Fibroblast of skin of right quadriceps (primary cell): ENCODE measurements at places on chromosomes 7 and 10.

GRCh38 chr7:146479040-146479439, 362.4 kb downstream of the CNTNAP2 start:
- no peak for DNase-seq

- DNase-seq: peak; percentile 96
These were observed 131.0 kb downstream of the CXCL12 start for GRCh38 chr10:44253769-44254462.

GRCh38 chr10:57818522-57818921, 449.2 kb downstream of the IPMK start:
- no peak for DNase-seq

GRCh38 chr7:121329191-121330052, 622 bp downstream of the WNT16 start:
- no peak for DNase-seq

GRCh38 chr7:24978843-24979469, 1.0 kb downstream of the OSBPL3 start:
- peak; percentile 62 for DNase-seq

- DNase-seq: peak; percentile 12
These were observed 28.4 kb downstream of the PLXNA4 start for GRCh38 chr7:132547821-132548220.

- DNase-seq: peak; percentile 94
These were observed 116.2 kb downstream of the LRMDA start for GRCh38 chr10:75547391-75548298.

DNA sequence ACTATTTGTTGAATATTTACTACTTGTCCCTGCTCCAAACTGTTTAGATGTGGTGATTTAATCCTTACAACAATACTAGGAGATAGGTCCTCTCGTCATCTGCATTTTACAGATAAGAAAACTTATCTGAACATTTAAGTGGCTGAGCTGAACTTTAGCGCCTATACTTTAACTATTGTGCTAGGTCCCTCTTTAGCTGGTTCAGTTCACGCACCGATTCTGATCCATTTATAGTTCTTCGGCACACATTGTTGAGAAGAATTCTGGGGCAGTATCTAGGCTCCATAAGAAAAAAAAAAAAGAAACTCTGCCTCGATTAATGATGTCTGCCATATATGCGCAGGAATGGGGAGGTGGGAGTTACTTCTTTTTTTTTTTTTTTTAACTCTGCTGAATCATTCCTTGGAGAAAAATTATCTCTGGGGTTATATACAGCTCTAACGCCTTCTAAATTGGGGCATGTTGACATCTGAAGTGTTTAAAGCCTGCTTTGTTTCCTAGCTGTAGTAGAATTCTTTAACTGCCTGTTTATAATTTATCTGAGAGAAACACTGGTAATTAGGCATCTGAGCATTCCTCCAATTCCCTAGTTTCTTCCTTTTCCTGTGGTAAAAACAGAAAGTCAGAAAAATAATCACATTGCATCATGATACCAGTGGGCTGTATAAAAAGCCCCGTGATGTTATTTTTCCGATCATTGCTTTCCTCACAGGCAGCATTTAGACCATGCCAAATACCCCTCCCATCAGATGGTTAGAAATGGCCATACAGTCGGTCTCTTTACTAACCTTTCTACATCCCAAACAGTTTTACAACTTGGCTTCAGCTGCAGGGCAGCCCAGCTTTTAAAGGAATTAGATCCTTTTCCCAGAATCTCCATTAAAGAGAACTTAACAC, 98.5 kb upstream of the KDM7A start:
- peak; percentile 31 for DNase-seq

GRCh38 chr7:128431221-128431620, 21.4 kb upstream of the IMPDH1 start:
- no peak for DNase-seq

GRCh38 chr10:47161465-47161864, 138.5 kb upstream of the GDF10 start:
- DNase-seq: no peak

DNA sequence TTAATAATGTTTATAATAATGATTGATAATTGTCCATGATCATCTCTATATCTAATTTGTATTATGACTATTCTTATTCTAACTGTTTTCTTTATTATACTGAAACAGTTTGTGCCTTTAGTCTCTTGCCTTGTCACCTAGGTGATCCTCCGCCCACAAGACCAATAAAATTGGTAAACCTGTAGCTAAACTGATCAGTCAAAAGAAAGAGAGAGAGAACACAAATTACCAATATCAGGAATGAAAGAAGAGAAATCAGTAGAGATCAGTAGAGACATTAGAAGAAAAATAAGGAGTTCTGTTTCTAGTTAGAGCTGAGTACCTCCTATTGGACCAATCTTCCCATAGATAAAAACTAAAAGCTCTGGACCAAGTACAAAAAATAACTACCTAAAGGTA, 6.1 kb upstream of the COA1 start:
- DNase-seq: no peak

DNA sequence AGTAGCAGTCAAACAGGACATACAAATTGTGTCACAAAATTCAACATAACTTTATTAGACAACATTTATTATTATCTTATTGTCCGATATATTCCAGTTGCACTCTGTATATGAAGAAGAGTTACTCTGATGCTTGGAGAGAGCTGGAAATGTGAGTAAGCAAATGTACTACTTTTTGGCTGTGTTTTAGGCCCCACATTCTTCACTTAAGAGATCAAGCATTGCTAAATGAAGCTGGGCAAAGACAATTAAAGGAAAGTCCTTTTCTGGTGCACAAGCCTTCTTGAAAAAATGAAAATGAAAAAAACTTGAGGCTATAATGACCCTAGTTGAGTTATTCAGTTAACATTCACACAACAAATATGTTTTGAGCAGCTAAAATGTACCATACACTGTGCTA, 26.1 kb downstream of the MYPN start:
- DNase-seq: peak; percentile 57

DNA sequence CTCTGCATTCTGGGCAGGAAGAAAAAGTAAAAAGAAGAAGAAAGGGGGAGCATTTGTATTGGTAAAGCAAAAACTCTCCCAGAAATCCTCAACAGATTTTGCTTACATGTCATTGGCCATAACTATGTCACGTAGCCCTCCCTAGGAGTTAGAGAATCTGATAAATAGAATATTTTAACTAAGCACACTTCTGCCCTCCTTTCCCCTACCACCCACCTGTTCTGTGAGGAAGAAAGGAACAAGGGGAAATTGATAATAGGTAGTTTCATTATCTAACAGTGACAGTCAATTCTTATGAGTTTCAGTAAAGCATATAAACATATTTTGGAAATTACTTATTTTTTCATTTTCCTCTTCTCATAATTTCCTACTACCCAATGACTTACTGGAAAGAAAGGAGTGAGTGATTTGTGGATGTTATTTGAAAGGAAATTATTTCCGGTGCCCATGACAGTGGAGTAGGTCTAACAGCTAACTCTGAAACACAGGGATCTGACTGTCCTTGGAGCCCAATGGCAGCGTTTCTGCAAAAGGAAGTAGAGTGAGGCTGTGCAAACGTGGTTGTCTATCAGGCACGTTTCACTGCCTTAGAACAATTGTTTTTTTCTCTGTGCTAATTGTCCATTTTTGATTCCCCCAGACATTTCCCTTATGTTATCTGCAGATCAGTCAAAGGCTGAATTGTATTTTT, 128.6 kb upstream of the MDFIC start:
- no peak for DNase-seq

DNA sequence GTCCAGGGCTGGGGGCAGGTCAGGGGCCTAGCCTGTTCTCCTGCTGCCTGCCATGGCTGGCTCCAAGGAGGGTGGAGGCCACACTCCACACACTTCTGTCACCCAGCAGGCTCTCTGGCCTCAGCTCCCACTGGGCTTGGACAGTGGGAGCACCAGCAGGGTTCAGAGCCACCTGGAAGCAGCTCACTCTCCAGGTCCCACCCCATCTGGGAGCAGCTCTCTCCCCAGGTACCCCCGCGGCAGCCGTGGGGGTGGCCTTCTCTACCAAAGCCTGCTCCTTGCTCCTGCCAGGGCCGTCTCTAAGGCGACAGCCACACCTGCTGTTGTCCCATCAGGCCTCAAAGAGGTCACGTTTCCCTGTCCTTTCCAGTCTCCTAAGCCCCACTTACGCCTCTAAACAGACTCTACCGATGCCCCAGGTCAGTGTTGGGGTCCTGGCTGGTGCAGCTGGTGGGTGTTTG, 142.5 kb upstream of the RET start:
- DNase-seq: no peak

GRCh38 chr7:19206721-19207120, 61.5 kb upstream of the FERD3L start:
- DNase-seq: no peak

GRCh38 chr10:77828377-77828776, 98.2 kb downstream of the DLG5 start:
- DNase-seq: no peak

DNA sequence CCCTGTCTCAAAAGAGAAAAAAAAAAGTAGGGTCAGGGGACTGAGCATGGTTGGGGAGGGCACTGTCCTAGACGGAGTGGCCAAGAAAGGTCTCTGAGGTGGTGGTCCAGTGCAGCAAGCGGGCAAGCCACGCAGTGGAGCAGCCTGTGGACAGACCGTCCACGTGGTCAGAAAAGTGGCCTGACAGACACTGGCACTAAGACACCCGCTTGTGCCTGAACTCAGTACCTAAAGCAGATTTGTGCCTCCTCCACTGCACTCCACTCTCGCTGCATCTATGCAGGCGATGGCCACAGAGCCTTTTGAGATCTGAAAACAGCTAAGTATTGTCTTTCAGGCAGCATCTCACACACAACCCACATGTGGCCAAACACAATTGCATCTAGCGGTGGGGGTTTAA, 8.8 kb downstream of the ASB10 start:
- no peak for DNase-seq

GRCh38 chr7:157473051-157473569, 136.3 kb downstream of the DNAJB6 start:
- DNase-seq: no peak

DNA sequence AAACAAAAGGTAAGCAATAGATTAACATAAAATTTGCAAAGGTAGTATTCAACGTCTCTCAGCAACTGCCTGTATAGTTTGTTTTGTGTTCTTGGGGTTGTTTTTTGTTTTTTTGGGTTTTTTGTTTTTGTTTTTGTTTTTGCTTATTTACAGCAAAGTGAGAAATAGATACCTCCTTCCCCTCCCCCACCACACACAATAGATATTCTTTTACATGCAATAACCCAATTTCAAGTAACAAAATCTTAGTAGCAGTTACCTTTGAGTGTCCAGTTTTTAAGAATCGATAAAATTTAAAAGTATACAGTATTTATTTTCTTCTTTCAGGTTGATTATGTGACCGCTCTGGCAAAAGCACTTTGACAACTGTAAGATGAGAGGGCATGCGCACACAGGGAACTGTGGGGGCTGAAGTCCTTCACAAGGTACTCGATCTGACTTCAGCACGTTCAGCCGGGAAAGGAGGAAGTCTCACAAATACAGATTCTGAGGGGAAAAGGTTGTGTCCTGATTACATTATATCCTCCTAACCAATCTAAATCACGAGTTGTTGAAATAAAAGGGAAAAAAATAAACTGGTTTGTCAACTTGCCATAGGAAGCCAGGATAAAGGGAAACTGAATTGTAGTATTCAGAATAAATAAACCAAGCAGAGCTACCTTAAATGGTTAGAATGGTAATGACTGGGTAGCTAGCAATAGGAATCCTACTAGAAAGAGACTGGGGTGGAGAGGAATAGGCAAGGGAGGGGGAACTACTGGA, 47.8 kb downstream of the CPEB3 start:
- DNase-seq: peak; percentile 47

- DNase-seq: peak; percentile 63
These were observed 15.9 kb upstream of the CD36 start for GRCh38 chr7:80622541-80622940.

- no peak for DNase-seq
These were observed 70.4 kb downstream of the RALA start for GRCh38 chr7:39693812-39694211.

- no peak for DNase-seq
These were observed 19.9 kb upstream of the CRHR2 start for GRCh38 chr7:30702200-30702599.

DNA sequence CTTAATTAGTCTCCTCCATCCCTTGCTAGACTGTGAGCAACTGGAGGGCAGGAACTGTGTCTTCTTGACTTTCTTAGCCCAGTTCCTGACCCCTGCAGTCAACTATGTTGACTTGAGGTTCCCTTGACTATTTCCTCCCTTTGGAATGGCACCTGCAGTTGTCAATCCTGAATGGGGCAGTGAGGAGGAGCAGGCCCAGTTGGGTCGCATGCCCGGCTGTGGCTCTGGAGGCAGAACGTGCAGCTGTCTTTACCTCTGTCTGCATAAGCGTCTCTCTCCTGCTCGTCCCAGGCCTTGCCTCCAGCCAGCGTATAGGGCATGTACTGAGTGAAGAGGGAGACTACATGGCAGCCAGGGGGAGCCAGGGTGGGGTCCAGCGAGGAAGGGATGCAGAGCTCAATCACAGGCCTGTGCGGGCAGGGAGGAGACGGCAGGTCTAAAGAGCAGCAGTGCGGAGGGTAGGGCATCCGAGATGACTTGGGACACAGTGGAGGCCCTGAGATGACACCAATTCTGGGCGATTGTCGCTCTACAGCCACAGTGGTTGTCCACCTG, 26.8 kb downstream of the PYROXD2 start:
- no peak for DNase-seq

GRCh38 chr10:12690525-12691126, 310.9 kb downstream of the CCDC3 start:
- DNase-seq: no peak
